ENCODE measurements at places on chromosomes 11 and 22.
A peak's percentile ranks its signal among the peaks of the same experiment; 100 is the strongest.

- no peak for DNase-seq
These were observed 18.6 kb upstream of the DGCR8 start for GRCh38 chr22:20061481-20061861.

DNA sequence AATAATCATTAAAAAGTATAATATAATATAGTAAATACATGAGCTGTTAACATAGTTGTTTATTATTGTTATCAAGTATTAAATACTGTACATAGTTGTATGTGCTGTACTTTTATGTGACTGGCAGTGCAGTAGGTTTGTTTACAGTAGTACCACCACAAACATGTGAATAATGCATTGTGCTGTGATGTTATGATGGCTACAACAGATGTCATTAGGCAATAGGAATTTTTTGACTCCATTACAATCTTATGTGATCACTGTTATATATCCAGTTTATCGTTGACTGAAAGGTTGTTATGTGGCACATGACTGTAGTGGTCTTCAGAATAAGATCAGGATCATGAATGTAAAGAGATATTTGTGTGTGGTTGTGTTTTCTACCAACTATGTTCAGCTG, 577.8 kb downstream of the JRKL start:
- no peak for DNase-seq

- no peak for DNase-seq
These were observed 53.7 kb upstream of the HMGXB4 start for GRCh38 chr22:35203583-35203982.

DNA sequence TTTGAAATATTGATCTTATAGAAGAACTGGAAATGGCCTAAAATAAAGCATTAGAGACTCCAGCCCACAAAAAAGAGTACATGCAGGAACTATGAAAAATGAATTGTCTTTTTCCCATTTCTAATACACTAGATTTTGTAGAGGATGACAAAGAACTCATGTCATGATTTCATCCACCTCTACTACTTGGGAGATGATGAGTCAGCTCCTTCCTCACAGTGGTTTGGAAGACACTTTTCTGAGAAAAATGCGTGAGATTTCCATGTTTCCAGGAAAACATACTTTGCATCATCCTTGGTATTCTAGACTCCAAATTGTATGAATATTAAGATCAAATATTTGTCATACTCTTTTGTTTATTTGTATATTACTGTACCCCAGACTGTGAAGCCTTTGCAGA, 500.5 kb downstream of the FAM181B start:
- no peak for DNase-seq

DNA sequence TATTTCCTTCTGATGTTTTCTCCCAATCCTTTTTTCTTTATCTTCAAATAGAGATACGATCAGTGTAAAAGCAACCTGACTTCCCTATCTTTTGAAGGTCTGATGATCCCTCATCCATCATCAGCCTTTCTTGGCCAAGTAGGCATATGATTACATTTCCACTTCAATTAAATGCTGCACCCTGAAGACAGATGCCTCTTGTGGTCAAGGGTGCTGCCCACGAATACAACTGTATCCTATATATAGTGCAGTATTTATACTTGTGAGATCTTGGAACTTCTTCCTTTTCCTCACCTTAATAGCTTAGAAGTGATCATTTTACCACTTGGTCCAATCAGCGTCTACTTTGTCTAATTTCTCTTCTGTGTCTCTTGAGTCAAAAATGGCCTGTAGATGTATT, 9.3 kb upstream of the ZNRF3 start:
- DNase-seq, result no peak

GRCh38 chr11:112004389-112004788, 20.8 kb upstream of the DLAT start:
- DNase-seq, result no peak

DNA sequence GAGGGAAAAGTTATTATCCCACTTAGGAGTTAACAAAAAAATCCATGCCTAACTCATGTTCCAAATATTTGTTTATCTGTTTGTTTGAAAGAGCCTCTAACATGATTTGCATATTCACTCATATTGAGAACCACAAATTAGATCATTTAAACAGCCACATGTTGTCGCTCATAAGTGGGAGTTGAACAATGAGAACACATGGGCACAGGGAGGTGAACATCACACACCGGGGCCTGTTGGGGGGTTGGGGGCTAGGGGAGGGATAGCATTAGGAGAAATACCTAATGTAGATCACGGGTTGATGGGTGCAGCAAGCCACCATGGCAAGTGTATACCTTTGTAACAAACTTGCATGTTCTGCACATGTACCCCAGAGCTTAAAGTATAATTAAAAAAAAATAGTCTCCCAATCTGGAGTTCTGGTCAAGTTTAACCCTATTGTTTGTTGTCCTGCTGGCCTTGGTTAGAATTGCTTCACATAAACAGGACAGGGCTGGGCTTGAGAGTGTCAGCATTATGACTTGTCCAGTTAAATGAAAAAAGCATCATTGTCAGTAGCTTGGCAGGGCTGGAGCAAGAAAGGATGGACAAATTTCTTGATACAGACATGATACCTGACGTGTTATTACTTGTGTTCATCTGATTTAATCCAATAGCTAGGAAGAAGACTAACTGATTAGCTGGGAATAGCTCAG, 57.8 kb upstream of the PSMA1 start:
- no peak for DNase-seq

DNA sequence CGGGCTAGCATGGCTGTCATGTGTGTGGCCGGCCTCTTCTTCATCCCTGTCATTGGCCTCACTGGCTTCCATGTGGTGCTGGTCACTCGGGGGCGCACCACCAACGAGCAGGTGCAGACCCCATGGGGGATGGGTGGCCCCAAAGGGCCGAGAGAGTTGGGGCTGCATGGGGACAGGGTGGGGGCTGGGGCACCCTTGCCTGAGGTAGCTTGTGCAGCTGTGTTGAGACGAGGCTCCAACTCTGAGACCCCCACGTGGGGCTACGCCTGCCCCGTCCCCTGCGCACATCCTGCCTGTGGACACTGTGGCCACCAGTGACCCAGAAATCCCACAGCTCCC, 8.5 kb downstream of the ZDHHC8 start:
- no peak for DNase-seq

GRCh38 chr22:33302049-33302545, 243.9 kb upstream of the SYN3 start:
- DNase-seq, result peak; percentile 61

DNA sequence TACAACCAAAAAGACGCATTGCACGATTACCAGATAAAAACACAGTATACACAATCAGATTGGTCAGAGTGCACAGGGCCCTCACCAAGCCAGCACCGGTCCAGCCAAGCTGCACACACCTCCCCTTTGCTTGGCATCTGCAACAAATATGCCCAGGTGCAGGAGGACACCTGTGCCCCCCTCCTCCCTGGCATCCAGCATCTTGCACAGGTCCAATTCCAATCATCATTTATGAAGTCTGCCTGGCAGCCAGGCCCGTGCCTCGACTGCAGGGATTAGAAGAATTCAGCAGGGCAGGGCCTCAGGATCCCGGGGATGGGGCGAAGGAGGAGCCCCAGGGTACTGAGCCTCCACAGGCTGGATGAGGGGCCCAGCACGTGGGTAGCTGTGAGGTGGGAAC, 302.1 kb downstream of the CTTN start:
- no peak for DNase-seq

GRCh38 chr11:134040386-134041302, 28.2 kb upstream of the JAM3 start:
- DNase-seq, result no peak

- DNase-seq, result no peak
These were observed 15.7 kb downstream of the MRGPRF start for GRCh38 chr11:68997124-68997994.

GRCh38 chr11:63843041-63843440, 4.1 kb downstream of the MARK2 start:
- DNase-seq, result no peak

DNA sequence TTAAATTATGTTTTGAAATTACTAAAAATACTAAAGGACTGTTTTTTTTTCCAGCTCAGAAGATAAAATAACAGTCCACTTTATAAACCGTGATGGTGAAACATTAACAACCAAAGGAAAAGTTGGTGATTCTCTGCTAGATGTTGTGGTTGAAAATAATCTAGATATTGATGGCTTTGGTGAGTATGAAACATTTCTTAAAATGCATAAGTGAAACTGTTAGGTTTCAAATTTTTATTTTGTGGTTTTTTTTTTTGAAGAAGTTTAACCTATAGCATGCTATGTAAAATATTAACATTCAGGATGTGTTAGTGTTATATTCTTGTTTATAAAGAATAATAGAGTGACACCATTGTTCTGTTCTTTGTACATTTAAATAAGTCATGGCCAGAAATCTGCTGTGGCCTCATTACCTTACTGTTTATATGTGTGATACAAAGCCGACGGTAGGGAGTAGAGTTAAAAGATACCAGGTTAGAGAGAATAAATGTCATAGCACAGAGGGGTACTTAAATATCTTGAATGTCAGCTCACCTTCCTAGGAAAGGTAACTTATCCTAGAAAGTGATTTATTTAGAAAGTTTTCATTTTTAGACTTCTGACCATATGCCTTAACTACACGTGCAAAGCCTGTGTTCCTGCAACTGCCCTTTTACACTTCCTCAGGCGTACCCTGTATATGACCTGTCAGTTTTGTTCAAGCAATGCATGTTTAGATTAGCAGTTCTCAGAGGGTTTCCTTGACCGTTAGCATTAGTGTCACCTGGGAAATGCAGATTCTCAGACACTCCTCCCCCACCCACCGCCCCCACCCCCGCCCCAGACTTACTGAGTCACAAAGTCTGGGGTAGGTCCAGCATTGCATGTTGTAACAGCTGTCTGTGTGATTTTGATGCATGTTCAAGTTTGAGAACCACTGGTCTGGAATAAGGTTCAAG, 6.3 kb downstream of the FDX1 start:
- DNase-seq, result no peak

DNA sequence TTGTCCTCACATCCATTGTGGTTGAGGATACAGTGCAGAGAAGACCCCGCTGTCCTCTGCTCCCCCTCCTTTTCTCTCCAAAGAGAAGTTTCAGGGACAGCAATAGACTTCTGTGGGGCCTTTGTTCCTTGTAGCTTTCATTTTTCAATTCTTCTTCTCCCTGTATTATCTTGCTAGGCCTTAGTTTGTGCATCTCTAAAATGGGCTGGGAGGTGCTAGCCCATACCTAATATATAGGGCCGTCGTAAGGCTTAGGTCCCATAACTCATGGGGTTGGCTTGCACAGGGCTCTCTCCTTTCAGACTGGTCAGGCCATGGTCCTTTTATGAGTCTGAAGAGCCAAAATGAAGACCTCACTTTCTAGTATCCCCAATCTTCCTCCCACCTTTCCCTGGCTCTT, 33.0 kb downstream of the ZBTB16 start:
- DNase-seq, result no peak

GRCh38 chr22:43042101-43042780, 27.3 kb upstream of the PACSIN2 start:
- DNase-seq, result no peak

- DNase-seq, result no peak
These were observed 200.0 kb downstream of the LARGE1 start for GRCh38 chr22:33720166-33720878.

DNA sequence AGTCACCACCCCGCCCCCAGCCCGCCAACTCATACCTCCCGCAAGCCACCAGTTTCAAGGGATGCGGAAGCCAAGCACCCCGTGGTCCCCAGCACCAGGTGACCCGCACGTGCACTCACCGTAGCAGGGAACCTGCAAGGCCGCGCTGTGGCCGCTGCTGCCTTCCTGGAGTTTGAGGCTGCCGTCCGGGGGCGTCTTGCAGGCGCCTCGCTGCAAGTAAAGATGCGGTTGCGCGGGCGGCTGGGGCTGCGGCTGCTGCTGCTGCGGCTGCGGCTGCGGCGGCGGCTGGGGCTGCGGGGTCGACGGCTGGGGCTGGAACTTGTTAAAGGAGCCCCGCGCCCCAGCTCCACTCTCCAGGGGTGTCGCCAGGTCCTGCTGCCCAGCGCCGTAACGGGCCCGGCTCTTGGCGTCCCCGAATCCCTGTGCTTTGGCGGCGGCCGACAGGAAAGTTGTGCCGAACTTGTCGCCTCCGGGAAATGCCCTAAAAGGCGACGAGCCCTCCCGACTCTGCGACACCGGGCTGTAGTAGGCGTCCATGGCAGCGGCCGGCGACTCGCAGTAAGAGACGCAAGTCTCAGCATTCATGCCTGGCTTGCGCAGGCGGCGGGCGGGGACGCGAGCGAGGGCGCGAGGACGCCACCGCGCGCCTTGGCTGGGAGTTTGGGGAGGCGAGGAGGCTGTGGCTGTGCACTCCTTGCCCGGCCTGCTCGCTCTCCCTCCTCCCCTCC, at the start of gene ALX4:
ALX4 (minus strand) TSS at position 662 of the 728 bp plus-strand sequence; CDS start at position 585, 77 bp downstream.
- peak; percentile 20 for DNase-seq

DNA sequence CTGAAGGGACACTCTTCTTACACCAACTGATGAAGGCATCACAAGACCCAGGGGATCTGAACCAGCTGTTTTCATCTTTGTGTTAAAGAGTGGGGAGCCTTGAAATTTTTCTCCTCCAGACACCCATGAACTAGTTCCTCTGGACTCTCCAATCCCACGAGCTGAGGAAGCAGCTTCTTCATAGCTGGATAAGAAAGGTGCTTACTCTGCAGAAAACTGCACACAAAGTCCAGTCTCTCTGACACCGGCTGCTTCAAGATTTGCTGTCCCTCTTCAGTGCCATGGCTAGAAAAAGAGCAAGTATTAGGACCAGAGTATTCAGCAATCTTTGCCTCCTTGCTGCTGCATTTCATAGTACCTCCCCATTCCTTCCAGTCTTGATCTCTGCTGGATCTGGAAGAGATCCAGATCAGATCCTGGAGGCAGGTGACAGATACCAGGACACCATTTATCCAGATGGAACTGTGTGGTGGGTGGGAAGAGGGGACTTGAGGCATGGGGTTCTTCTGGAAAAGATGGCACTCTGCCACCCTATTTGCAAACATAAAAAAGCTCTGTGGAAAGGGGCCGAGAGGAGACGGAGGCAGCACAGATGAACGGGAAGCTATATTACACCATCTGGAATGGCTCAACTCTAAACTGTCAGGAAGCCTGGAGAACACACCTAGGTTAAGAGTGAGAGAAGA, 25.5 kb downstream of the IL18BP start:
- DNase-seq, result no peak

- DNase-seq, result no peak
These were observed 190.8 kb downstream of the TTC28 start for GRCh38 chr22:28488825-28489224.

DNA sequence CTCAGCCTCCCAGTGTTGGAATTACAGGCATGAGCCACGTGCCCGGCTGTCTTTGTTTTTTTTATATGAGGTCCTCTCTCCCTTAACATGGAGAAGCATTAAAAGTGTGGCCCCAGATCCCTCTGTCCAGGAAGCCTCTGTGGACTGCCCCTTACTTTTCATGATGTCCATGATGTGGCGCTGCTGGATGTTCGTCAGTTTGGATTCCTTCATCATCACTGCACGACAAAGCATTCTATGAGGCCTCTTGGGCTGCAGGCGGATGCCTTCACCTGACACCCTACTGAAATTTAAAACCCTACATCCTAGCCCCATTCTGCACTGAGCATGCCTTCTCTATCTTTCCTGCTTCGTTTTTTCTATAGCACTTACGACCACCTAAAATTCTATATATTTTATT, 2.1 kb downstream of the C22orf23 start:
- DNase-seq, result no peak
